ENCODE measurements at places on chromosomes 6 and 20.

DNA sequence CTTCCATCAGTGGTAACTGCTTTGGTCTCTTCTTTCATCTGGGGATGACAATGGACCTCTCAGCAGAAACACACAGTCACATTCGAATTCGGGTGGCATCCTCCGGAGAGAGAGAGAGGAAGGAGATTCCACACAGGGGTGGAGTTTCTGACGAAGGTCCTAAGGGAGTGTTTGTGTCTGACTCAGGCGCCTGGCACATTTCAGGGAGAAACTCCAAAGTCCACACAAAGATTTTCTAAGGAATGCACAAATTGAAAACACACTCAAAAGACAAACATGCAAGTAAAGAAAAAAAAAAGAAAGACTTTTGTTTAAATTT, 6.1 kb downstream of the EDN1 start:
- DNase-seq, result no peak

GRCh38 chr6:108697561-108698161, 136.9 kb downstream of the FOXO3 start:
- DNase-seq, result no peak

DNA sequence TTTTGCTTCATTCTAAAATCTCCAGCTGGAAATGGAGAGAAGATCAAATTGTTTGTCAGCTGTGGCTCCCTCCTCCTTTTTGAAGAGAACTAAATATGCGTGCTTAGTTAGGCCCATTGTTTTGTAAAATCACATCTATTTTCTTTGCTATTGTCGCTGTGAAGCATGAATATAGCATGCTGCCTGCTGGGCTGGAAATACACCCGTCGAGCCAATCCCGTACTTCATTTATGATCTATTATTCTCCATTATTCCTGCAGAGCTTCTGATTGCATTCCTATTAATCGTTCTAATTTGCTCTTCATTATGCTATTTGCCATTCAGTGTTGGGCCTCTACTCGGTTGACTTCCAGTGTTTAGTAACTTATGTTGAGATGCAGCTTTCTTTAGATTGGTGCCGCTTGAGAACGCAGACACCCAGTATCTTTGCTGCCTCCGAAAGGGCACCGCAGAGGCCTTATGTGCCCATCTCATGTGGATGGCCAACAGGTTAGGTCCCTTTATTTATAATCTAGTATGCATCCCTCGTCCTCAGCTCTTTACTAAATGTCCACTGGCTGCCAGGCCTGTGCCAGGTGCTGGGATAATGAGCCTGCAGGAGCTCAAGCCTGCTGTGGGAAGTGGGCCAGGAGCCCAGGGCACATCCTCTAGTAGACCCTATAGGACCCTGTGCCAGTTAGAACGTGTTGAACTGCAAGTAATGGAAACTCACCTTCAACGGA, 45.6 kb downstream of the FAM50B start:
- DNase-seq, result no peak

GRCh38 chr6:11223286-11223864, 9.1 kb downstream of the NEDD9 start:
- no peak for DNase-seq

- DNase-seq, result no peak
Observed at GRCh38 chr20:44064501-44065400, 122.2 kb downstream of the JPH2 start.

GRCh38 chr6:4518506-4518905, 257.7 kb upstream of the CDYL start:
- no peak for DNase-seq

GRCh38 chr6:33343953-33344611, 26.5 kb upstream of the ZBTB22 start:
- no peak for DNase-seq

- no peak for DNase-seq
Observed at GRCh38 chr20:47326658-47327268, 29.7 kb downstream of the ZMYND8 start.

DNA sequence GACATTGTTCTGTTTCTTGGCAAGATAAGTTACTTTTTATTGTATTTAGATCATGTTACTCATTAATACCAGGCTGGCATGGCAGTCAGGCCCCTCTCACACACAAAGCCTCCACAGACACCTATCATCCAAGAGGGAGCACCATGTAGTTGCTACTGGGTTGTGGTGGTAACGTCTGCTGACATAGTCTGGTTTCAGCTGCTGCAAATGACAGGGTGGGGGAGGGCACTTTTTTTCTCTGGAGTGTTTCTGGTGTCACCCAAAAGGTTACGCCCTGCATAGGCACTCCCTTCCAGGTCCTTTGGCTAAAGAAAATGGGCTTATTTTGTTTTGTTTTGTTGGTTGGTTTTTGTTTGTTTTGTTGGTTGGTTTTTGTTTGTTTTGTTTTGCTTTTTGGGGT, 236.4 kb upstream of the RIMS1 start:
- no peak for DNase-seq

- DNase-seq, result no peak
Observed at GRCh38 chr20:16419138-16419715, 154.0 kb downstream of the KIF16B start.

DNA sequence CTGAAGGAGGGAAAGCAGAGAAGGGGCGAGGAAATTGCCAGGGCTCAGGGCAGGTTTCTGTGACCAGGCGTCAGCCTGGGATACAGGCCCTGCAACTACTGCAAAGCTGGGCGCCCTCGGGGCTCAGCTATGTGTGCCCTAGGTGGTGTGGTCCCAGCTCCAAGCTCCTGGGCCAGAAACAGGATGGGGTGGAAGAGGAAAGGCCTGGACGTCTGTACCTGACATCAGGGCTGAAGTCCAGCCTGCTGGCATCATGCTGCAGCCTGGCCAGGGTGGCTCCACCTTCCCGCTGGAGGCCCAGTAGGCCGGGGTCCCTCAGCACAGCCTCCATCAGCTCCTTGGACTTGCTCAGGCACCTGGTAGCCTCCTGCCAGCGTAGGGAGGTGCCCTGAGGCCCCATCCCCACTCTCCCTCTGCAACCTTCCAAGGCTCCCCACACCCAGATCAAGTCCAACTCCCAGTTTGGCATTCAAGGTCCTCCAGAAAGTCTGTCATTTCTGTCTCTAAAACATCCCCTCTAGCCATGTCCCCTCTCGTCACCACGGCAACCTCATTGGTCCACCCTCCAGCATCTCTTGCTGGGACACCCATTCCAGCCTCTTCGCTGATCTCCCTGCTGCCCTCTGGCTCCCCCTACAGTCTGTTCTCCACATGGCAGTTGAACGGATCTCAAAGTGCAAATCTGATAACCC, 38.2 kb downstream of the KIAA1755 start:
- no peak for DNase-seq

DNA sequence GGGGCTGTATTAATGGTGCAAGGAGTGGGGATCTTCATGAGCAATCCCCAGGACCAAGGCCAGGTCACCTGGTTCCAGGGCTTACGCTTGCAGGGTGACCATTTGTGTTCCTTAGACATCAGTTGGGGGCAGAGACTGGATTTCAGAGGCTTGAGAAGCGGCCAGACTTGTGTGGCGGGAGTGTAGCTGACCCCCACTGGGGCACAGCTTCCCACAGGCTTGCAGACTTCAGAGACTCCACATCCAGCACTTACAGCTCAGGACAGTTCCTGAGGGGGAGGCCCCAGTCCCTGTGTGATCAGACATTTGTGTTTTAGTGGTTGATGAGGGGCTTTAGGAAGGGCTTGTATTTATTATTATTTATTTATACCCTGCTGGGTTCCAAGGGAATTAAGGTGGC, 15.3 kb downstream of the TJAP1 start:
- DNase-seq, result no peak
